LoVo (cell line): ENCODE measurements at places on chromosomes 2 and 18.

- peak; percentile 40 for DNase-seq
Measured at GRCh38 chr2:10538224-10538894, 90.2 kb upstream of the ODC1 start.

DNA sequence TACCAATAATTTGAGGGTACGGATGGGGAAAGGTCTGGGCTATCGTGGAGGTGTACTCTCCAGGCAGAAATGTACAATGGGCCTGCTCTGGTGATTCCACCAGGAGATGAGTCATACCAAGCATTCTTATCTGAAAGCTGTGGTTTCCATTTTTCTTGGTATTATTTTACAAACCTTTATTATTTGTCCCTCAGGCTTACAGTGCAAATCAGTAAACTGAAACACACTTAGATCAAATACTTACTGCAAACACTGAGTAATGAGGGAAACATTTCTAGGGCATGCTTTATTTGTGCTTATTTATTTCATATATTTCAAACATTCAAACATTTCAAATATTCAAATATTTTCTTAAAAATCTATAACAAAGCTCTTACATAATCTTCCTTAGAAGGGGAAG lies 319.8 kb downstream of the RND3 start:
- DNase-seq, result peak; percentile 32

- DNase-seq, result no peak
Measured at GRCh38 chr18:48544661-48545415, 6.0 kb downstream of the CTIF start.

DNA sequence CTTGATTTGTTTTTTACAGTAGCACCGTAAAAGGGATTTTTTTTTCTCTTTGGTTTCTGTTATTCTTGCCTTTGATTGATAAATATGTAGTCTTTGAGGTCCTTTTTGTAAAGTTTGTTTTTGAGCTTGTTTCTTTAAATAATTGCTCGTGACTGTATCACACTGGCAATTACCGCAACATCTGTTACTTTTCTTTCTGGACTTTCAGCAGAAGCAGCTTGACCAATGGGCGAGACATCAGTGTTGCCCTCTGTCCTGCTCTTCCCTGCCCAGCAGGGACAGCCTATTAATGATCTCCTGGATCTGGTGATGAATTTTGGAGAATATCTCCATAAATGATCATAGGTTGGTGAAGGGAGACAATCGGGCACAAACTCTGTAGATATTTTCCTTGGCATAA lies 74.9 kb downstream of the TDRD15 start:
- DNase-seq, result no peak

DNA sequence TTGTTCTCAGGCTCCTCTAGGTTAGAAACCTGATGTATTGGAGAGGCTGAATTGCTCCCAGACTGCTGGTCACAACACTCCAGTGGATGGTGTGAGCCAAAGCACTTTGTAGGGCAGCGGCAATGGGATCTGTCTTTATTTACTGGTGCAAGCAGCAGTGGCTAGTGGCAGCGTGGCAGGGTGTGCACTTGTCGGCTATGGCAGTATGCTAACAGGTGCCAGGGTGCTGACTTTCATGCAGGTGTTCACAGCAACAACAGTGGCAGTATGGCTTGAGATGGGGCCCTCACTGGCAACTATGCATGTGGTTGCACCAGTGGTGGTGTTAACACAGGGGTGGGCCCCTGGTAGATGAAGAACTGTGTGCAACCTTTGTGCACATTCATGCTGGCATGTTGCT lies 347.8 kb downstream of the DSC3 start:
- no peak for DNase-seq

DNA sequence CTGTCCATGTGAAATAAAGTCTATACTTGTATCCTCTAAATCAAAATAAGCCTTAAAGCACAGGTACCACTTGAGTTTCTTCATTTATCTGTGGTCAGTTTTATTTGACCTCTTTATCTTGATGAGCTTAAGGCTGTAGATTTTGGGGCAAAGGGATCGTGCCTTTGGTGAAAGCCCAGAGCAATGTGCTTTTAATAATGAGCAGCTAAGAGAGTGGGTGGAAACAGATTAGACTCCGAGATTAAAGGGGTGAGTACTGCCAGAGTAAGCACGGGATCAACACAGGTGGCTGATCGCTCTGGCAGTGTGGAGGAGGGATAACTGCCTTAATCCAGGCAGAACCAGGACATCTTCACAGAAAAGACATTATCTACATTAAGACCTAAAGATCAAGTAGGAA lies 280.4 kb downstream of the TDRD15 start:
- no peak for DNase-seq

- DNase-seq, result peak; percentile 31
Measured at GRCh38 chr2:168545439-168546082, 89.5 kb downstream of the CERS6 start.

GRCh38 chr18:55422456-55423180 lies 165.4 kb downstream of the TCF4 start:
- no peak for DNase-seq

GRCh38 chr18:53541924-53542323 lies 682.5 kb downstream of the MBD2 start:
- no peak for DNase-seq

DNA sequence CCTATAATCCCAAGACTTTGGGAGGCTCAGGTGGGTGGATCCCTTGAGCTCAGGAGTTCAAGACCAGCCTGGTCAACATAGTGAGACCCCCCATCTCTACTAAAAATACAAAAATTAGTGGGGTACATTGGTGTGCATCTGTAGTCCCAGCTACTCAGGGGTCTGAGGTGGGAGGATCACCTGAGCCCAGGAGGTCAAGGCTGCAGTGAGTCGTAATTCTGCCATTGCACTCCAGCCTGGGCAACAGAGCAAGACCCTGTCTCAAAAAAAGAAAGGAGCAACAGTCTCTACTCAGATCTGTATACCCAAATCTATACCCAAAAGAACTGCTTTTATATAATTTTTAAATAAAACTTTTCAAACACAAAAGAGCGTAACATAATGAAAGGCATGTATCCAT lies 5.5 kb upstream of the HSBP1L1 start:
- DNase-seq, result no peak

DNA sequence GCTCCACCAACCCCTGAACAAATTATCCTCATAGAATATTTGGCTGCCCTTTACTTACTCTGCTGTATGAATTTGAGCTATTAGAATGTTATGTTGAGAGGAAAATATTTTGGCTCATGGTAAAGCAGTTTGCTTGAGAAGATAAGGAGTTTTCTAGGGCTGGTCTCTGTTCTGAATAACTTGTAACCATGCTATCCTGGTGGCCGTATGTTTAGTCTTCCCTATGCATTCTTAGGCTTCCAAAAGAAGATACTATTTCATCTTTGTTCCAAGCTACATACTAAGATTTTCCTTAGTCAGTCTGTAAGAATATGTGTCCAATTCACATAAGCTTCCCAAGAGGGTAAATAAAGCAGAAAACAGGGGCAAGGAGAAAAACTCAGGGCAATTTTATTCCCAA lies 1105.1 kb upstream of the PIK3C3 start:
- no peak for DNase-seq

- DNase-seq, result no peak
Measured at GRCh38 chr2:160479269-160479668, 14.3 kb downstream of the RBMS1 start.

DNA sequence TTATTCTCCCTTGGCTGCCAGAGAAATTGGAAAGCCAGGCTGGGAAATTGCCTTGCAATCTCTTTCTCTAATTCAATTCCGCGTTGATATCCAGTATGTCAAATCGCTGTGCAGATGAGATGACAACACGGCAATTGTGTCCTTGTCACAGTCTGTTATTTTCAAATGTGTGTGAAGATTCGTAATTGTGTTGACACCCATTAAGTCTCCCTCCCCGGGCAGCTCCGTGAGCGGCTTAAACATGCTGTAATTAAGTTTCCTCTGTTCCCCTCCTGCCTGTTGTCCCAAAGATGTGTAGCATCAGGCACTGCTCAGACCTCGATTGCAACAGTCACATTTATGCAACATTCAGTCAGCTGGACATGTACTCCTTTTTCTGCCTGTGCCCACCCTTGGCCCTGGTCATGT lies 209.5 kb downstream of the LPIN1 start:
- DNase-seq, result no peak

- DNase-seq, result no peak
Measured at GRCh38 chr2:46025676-46026075, 271.5 kb upstream of the EPAS1 start.

DNA sequence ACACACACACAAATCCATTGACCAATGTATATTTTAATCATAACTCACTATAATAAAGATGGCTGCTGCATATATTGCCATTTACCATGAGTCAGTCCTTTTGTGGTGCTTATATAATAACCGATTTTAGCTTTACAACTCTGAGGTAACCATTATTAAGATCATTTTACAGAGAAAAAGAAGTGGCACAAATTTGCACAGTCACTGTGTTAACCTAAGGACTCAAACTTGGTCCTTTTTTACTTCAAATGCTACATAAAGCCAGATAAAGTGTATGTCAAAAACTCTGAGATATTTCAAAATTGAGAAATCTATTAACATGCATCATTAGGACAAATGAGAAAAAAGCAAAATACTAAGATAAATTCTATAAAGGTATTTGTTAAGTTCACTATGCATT lies 923.7 kb downstream of the NRXN1 start:
- no peak for DNase-seq

DNA sequence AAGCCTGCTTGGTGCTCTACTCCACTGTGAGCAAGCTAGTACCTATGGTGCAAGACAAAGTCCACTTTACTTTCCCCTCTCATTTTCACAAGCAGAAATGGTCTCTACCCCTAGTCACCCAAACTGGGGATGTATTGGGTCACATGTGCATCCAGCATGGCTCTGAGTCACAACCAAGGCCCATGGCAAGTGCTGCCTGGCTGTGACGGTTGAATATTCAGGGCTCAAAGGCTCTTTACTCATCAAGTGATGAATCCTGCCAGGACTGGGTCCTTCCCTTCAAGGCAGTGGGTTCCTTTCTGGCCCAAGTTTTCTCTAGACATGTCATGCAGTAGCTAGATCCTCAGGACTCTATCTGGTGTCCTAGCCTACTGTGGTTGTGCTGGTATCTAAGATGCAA lies 311.5 kb downstream of the DLGAP1 start:
- no peak for DNase-seq

GRCh38 chr2:605674-606608 lies 71.3 kb downstream of the TMEM18 start:
- no peak for DNase-seq

- no peak for DNase-seq
Measured at GRCh38 chr18:52190631-52191030, 149.4 kb upstream of the DCC start.

DNA sequence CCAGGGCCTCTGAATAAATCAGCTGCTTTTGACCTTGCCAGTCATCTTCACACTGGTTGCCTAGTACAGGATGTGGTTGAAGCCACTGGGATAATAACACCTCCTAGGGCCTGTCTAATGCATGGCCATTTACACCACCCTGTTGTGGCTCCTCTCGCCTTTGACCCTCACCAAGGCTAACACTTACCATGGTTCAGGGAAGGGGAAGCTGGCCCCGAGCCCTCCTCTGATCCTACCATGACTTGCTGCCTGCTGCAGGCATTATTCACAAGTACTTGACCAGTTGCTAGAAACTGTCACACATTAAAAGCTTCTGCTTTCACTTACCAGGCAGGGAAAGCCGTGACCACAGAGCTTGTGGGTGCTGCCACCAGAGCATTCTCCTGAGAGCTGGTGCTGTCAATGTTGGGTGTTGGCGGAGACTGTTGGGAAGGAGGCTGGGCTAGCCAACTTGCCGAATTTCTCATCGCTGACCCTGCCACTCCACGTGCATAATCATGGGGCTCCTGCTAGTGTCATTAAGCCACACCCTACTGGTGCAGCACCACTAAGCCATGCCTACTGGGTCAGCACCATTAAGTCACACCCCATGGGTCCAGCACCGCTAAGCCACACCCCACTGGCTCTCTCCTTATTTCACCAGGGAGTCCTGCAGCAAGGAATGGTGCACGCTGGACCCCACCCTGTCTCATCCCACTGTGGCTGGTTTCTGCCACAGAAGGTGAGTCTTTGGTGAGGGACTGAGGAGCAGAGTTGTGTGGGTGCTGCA lies 47.0 kb upstream of the TTC39C start:
- no peak for DNase-seq

- DNase-seq, result peak; percentile 16
Measured at GRCh38 chr2:102442967-102443828, 20.2 kb downstream of the IL18RAP start.

DNA sequence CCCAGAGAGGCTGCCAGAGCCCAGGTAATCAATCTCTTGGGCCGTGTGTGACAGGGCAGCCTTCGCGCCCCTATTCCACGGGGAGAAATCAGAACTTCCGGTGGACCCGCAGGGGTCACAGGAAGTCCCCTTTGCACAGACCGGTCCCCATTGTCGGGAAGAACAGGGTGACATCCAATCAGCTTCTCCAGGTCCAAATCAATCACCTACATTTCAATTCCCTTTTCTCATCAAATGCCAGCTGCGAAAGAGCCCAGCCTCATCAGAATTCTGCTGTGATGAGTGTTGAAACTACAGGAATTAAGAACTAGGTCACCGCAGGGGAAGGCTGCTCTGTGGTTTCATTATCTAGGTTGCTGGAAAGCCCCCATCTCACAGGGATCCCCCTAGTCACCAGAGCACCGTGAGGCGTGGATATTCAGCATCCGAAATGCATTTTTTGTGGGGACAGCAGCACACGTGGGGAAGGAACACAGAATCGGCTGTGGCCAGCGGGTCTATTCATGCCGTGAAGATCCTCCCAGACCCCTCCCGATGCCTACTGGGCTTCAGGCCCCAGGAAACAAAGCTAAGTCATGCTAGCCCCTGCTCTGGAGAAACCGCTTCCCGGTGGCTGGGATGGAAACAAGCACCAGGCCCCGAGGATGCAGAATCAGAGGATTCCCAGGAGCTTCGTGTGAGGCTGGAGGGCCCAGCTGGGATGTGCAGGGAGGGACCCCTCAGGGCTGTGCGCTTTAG lies 193.7 kb upstream of the ID2 start:
- no peak for DNase-seq

DNA sequence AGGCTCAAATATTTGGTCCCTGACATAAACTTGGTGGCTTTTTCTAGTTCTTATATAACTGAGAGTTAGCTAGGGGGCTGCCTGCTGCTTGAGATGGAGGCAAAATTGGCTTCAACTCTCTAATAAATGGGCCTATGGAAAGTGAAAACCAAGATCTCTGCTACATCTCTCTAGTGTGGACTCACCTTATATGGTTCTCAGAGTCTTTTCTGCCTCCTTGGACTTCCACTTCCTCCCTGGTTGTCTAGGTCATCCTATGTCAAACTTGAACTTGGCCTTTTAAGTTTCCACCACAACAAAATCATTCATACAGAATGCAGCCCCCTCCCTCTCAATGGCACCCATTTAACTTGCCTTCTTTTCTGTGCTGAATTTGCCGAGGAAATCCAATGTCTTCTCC lies 23.9 kb upstream of the ARHGAP25 start:
- no peak for DNase-seq

GRCh38 chr18:38369772-38370690 lies 804.4 kb upstream of the CELF4 start:
- no peak for DNase-seq

GRCh38 chr2:20191714-20192569 lies 33.0 kb downstream of the SDC1 start:
- no peak for DNase-seq

DNA sequence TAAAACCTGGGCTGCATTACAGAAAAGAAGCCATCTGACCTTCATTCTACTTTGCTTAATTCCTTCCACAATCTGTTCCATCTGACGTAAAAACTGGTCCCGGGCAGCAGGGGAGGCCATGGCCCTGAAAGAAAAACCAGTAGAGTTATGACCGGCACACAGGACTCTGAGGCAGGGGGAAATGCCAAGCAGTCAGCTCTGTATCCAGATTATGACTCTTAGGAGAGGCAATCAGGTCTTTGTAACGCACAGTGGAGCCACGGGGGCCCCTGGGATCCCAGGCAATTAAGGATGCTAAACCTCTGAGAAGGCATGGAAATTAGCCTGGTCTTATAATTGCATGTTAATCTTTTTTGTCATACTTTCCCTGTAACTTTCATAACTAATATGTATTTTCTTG lies 78.4 kb downstream of the CCDC93 start:
- no peak for DNase-seq
